ENCODE measurements at places on chromosomes 2 and 18.

- peak; percentile 29 for DNase-seq
These were observed 400.3 kb downstream of the NCKAP5 start for GRCh38 chr2:133167990-133168389.

- DNase-seq, result peak; percentile 55
These were observed 25.1 kb upstream of the TMEM182 start for GRCh38 chr2:102736410-102737409.

- no peak for DNase-seq
These were observed 456.6 kb upstream of the REG3G start for GRCh38 chr2:78568782-78569373.

- DNase-seq, result no peak
These were observed 19.7 kb upstream of the RNF125 start for GRCh38 chr18:31998880-31999412.

GRCh38 chr2:200307724-200308545 lies 1.4 kb downstream of the SPATS2L start:
- peak; percentile 53 for DNase-seq

GRCh38 chr2:239918749-239919148 lies 106.4 kb downstream of the NDUFA10 start:
- DNase-seq, result no peak

GRCh38 chr2:54457323-54458023 lies 1.3 kb downstream of the SPTBN1 start:
- no peak for DNase-seq

DNA sequence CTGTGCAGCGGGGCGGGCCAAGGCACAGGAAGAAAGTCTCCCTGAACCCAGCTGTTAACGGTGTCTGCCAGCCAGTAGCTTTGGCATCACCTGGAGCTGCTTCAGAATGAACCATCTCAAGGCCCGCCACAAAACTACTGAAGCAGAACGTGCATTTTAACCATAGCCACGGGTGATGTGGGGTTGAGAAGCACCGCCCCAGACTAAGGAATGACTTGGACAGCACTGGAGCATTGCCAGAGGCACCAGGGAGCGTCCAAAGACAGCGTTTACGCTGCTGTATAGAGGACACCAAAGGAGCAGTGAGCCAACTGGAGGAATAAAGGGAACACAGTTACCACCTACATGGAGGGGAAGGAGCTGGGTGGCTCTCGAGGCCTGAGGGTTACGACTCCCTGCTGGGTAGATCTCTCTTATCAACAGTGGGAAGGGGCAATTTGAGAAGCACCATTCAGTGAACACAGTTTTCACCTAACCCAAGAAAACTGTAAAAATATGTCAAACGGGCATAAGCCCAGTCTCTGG lies 28.4 kb upstream of the LONRF2 start:
- DNase-seq, result no peak

DNA sequence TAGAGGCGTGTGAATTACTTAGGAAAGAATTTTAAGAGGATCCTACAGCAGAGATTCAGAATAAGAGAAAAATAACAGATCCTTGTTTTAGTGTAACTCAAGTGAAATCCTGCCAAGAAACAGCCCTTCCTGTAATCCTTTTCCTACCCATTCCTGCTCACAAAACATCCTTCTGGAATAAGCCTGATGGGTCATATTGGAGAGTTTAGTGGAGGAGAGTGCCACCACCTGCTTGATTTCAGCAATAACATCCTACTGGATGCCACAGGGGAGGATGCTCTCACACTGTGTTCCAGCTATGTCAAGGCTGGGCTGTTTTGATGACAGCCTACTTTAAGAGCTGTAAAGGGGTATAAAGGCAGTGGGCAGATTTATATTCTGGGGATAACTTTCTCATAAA lies 54.8 kb upstream of the CCDC178 start:
- peak; percentile 60 for DNase-seq

DNA sequence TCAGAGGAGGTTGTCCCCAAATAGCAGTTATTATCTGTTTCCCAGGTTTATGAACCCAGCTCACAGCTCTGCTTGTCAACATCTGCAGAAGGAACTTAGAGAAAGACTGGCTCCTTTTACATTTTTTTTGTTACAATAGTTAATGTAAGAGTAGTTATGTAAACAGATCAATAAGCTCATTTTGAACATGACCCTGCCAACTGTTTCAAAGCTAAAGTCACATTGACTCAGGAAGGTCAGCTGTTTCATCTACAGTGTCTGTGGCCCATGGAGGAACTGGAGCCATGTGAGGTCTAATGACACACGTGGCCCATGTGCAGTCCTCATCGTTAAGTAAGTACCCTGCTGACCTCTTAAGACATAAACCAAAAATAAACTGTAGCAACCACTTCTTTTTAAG lies 97.1 kb downstream of the SH3RF3 start:
- no peak for DNase-seq

- DNase-seq, result no peak
These were observed 487.9 kb upstream of the ID2 start for GRCh38 chr2:8193686-8194615.

GRCh38 chr2:216555274-216555673 lies 56.6 kb downstream of the RPL37A start:
- peak; percentile 37 for DNase-seq

DNA sequence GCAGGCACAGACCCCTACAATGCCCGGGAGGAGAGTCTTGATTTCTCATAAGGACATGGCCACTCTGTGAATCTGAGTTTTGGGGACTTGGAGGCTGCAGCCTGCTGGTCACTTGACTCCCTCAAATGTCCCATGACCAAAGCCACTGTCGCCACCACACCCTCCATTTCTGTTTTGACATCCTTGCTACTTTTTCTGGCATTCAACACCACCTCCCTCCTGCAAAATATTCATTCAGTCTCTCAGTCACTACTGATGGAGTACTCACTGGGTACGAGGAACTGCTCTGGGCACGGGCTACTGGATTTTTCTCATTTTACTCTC lies 208.6 kb upstream of the HAAO start:
- DNase-seq, result no peak

- peak; percentile 51 for DNase-seq
These were observed 65.2 kb downstream of the CCDC195 start for GRCh38 chr2:224650815-224651439.

DNA sequence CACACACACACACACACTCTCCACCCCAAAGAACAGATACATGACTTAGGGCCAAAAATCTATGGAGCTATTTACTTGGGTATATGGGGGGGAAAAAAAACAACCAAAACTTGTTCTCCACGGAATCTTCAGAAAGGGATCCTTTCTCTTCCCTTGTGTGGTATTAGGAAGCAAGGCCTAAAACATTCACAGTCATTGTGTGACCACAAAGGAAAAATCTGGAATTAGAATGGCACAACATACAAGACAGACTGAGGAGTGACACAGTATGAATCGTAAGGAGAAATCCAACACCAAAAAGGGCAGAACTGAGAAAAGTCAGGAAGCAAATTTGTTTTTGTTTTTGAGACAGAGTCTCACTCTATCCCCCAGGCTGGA lies 70.3 kb downstream of the ASXL2 start:
- DNase-seq, result peak; percentile 51

DNA sequence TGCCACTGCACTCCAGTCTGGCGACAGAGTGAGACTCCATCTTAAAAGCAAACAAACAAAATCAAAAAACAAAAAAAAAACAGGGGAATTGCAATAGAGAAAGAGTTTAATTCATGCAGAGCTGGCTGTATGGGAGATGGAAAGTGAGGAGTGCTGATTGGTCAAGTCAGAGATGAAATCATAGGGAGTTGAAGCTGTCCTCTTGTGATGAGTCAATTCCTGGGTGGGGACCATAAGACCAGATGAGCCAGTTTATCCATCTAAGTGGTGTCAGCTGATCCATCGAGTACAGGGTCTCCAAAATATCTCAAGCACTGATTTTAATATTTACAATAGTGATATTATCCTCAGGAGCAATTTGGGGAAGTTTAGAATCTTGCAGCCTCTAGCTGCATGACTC lies 45.3 kb downstream of the FRZB start:
- DNase-seq, result no peak

- DNase-seq, result no peak
These were observed 30.1 kb upstream of the PNO1 start for GRCh38 chr2:68127358-68128242.

GRCh38 chr2:187051350-187051749 lies 202.4 kb upstream of the ZSWIM2 start:
- no peak for DNase-seq

GRCh38 chr2:25228848-25229278 lies 60.5 kb upstream of the POMC start:
- peak; percentile 82 for DNase-seq

DNA sequence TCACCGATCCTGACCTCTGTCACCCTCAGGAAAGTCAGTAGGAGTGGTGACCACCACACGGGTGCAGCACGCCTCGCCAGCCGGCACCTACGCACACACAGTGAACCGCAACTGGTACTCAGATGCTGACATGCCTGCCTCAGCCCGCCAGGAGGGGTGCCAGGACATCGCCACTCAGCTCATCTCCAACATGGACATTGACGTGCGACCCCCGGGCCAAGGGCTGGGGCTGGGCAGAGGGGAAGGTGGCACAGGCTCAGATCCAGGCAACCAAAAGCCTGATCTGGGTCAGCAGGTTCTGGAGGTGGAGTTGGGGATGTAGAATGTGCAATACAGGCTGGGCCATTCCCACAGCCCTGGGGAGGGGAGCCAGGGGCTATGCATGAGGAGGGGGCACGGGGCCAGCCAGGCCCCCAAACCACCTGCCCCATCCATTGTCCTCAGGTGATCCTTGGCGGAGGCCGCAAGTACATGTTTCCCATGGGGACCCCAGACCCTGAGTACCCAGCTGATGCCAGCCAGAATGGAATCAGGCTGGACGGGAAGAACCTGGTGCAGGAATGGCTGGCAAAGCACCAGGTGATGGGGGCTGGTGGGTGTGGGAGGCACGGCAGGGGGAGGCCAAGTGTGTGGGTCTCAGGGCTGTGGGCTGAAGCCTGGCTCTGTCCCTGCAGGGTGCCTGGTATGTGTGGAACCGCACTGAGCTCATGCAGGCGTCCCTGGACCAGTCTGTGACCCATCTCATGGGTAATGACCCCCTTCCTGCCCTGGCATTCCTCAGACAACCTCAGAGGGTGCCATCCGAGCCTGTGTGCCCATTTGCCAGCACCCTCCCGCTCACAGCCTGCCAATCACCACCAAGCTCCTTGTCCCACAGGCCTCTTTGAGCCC lies 1.4 kb downstream of the ALPI start:
- DNase-seq, result no peak

DNA sequence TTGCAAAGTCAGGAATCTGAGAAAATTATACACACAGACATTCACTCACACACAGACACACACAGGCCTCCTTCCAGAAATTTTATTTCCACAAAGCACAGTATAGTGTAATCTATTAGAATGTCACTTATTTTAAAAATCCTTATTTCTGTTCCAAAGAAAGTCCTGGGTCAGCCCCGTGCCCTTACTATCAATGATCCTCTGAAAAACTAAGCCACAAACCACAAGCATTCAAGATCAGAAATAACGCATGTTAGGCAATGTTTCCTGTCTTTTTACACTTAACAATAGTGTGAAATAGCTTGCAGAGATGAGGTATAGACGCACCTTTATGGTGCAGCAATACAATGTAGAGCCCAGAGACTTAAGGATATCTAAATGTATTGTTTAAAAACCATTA lies 25.8 kb downstream of the TBC1D8 start:
- no peak for DNase-seq

GRCh38 chr2:200733713-200734198 lies 78.0 kb upstream of the BZW1 start:
- DNase-seq, result no peak

- DNase-seq, result peak; percentile 28
These were observed 77.0 kb downstream of the SMIM21 start for GRCh38 chr18:75350512-75350839.

- DNase-seq, result no peak
These were observed 68.0 kb downstream of the FAM171B start for GRCh38 chr2:186761814-186762213.

DNA sequence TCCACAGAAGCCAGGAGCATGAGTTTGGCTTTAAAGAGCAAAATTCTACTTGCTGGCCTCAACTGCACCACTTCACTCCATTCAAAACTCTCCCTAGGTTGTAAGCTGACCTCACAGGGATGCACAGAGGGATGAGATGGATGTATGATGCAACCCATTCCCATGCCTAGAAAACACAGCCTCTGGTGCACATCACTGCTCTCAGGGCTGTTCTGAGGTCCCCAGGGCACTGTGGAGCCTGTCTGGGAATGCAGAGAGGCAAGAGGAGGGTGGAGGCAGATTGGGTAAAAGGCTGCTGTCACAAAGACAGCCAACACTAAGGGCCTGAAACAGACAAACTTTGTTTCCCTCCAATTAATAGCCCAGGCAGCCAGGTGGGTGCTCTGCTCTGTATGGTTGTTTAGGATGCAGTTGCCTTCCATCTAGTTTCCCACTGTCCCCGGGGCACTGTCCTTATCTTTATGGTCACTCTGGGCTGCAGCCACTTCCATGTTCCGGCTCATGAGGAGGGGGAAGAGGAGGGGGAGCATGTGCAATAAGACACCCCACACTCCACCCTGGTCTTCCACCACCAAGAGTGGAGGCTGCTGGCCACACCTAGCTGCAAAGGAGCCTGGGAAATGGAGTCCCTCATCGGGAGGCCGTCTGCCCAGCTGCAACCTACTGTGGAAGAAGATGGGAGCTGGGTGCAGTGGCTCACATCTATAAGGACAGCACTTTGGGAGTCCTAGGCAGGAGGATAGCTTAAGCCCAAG lies 7.0 kb downstream of the GPR45 start:
- DNase-seq, result peak; percentile 59

DNA sequence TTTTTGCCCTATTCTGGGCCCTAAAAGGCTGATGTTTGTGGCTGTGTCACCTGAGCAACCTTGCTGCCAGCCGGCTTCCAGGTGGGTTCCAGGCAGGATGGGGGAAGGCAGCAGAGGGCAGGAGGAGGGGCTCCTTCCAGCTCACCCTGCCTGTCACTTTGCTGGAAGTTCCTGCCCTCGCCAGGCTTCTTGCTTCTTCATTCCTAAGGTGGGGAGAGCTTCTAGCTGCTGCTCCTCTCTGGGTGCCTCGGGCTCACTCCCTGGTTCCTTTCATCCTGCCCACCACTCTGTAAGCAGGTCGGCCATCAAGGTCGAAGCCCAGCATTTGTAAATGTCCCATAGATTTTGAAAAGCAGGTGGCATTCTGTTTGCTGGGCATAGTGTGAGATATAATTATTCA lies 249.4 kb upstream of the HS6ST1 start:
- DNase-seq, result no peak

GRCh38 chr2:226443112-226443511 lies 356.5 kb downstream of the IRS1 start:
- no peak for DNase-seq

GRCh38 chr2:172465417-172466334 lies 38.3 kb downstream of the ITGA6 start:
- peak; percentile 84 for DNase-seq

DNA sequence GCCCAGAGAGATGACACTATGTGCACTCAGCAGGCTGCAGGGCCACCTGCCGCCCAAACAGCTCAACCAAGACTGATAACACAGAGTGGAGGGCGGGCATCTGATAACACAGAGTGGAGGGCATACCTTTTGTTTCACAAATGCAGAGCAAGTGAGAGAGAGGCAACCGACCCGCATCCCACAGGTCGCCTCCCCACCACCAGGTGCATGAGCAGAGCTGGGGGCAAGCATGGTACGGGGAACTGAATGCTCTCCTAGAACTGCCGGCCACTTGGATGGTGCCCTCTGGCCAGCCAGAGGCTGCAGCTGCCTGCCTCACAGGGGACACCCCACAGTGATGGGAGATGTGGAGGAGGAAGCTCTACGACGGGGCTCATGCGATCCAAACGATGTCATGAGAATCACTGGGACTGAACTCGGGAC lies 49.5 kb downstream of the ANO7 start:
- DNase-seq, result no peak

Data from fibroblast of skin of abdomen (primary cell).